Cerebellar nuclear complex (tissue), 1 donor: ENCODE measurements at places on chromosomes 7 and 10.

DNA sequence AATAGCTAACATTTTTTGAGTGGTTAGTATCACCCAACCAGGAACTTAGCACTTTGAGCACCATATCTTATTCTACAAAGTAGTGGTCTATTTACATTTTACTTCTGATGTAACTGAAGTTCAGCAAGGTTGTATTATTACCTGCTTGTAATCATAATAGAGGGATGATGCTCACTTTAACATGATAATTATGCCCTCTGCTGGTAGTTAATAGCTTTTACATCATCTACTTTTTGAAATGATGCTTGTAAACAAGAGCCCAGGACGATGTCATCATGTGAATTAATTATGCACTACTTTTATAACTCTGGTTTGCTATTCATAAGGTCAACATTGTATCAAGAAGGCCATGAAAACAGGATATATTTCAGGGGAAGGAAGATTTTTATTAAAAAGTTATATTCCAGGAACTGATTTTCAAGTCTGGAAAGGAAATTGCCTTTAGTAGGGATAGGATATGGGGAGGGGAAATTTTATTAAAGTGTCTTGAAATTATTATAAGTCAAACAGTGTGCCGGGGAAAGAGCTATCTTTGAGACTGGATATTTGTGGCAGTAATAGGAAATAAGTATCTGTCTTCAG is 80.3 kb upstream of the SCIN start:
- no peak for DNase-seq

GRCh38 chr7:148637094-148637493 is 46.5 kb downstream of the C7orf33 start:
- no peak for DNase-seq

- DNase-seq: no peak
Observed at GRCh38 chr10:62475551-62475950, 101.4 kb downstream of the ZNF365 start.

DNA sequence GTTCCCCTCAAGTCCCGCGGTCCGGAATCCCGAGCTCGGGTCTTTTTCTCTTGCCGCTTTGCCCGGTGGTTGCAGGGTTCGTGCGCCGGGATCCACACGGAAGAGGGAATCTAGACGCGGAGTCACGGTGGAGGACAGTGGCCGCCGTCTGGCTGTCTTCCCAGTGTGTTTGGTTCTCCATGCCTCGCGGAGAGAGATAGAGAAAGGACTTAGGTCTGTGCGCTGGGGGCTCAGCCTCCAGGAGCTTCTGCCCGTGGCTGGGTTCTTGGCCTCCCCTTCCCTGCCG is 1.6 kb downstream of the FFAR4 start:
- DNase-seq: no peak

DNA sequence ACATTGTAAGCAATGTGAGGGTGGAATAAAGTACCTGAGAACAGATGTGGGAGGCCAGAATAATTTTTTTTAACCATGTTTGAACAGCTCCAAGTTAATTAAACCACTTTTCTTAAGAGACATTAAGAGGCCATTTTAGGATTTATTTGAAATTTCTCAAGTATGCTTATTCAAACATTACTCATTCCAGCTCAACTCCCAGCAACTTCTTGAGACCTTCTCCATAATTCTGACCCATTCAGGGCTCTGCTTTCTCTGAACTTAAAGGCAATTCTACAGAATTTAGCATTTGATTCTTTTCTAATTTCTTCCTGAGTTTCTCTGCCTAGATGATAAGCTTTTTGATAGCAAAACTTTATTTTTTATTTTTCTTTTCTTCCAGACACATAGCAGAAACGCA is 314.5 kb downstream of the CAMK1D start:
- no peak for DNase-seq

- no peak for DNase-seq
Observed at GRCh38 chr10:126905776-126906703, 812 bp downstream of the DOCK1 start.

DNA sequence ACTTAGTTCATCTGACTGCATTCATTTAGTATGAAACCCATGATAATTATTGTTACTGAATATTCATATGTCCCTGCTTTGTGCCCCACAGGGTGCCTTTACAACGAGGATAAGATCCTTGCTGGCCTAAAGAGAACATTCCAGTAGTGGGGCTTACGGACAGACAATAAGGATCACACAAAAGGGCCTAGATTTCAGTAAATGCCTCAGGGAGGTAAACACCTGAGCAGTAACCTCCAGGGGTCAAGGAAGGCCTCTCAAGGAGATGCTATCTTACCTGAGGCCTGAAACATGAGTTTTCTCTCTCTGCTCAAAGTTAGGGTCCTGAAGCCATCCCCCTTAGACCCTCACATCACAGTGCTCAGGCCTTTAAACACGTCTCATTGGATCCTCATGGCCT is 228.7 kb downstream of the TCF7L2 start:
- DNase-seq: no peak

DNA sequence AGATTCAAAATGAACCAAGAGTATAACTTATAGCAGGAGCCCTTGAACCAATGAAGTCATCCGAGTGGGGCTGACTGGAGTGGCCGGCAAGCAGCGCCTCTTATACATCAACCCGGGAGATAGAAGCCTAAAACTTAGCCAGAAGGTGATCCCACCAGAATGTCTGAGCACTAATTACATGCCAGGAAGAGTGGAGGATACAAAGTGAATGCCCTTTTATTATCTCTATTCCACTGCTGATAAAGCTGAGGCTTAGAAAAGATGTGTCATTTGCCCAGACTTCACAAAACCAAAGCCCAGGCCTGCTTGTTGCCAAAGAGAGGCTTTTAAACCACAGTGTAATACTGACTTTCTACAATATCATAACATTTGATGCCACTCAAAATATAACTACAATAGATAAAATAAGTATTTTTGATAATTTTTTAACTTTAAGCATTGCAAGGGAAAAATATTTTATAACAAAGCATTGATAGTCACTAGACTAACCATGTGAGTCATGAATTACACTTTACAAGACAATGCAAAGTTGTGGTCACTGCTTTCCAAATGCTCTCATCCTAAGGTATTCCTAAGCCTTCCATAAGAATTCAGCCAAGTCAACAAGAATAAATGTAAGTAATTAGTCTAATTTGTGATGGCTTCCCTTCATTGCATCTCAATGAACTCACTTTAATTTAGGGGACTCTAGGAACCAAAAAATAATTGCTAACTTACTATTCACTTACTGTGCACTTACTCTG is 58.6 kb upstream of the ARID5B start:
- no peak for DNase-seq

DNA sequence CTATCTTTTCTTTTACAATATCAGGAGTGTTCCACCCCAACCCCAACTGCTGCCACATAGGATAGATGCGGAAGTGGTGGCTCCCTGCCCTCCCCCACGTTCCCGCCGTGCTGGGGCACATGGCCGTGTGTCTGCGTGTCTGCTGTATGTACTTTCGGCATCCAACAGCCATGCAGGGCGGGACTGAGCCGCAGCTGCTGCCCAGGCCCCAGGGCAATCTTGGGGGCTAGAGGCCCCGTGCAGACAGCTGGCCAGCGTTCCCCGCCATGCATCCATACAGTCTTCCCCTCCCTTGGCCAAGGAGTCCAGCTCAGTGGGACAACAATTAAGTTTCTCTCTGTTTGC is 162.7 kb downstream of the DGKB start:
- no peak for DNase-seq

- DNase-seq: no peak
Observed at GRCh38 chr7:91343996-91344629, 79.9 kb downstream of the FZD1 start.

DNA sequence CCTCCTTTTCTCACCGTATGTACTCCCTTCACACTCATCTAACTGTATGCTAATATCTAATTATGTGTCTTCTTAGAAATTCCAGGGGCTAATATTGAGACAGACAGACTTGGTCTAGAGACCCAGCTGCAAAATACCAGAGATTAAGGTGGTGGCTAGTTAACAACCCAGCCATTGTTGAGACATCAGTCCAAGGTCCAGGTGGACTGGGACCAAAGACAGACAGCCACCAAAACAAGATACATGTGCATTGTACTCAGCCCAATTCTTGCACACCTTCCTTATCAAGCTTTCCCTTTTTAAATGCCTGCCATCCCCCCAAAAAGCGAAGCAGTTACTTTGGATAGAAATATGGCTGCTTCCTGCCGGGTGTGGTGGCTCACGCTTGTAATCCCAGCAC is 43.3 kb upstream of the LRRN3 start:
- DNase-seq: no peak

DNA sequence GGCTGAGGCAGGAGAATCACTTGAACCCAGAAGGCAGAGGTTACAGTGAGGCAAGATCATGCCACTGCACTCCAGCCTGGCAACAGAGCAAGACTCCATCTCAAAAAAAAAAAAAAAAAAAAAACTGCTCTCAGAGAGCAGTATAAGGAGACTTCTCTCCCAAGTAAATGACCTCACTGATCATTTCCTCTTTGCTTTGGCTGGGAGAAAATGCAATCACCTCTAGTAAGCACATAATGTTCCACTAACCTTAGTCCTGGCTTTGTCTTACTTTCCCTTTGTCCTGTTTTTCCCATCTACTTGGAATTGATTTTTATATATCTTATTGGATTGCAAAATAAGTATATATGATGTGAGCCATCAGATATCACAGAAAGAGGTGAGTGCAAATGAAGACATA is 2.5 kb downstream of the SLC25A13 start:
- DNase-seq: no peak

GRCh38 chr7:134520130-134520529 is 7.2 kb upstream of the AKR1B10 start:
- DNase-seq: no peak

GRCh38 chr7:105185290-105186010 is 171.4 kb downstream of the KMT2E start:
- DNase-seq: no peak

- peak; percentile 43 for DNase-seq
Observed at GRCh38 chr10:102393411-102394078, 2.0 kb upstream of the NFKB2 start.

GRCh38 chr10:16777473-16778370 is 39.5 kb downstream of the RSU1 start:
- peak; percentile 68 for DNase-seq

GRCh38 chr7:53984776-53985175 is 557.4 kb upstream of the VSTM2A start:
- no peak for DNase-seq

DNA sequence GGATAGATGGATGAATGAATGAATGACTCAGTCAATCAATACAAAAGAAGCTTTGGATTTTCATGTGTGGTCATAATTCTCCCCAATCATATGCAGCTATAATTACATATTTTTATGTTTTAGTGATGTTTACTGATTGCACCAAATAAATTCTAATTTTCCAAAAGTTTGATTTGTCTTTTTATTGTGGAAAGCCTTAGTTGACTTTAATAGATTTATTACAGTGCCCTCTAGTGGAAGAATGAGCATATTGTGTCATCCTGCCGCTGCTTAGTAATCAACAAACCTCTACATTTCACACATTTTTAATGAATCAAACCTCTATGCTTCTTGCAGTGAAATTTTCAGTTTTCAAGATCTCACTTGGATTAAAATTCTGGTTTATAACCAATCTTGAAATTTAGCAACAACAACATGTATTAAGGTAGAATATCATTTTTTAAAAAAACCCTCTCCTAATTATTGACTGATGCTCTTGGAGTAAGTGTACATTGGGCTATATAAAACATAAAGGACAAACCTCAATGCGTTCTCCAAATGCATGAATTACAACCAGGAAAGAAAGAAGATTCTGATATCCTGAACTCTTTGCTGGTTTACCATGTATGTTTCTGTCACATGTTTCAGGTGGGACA is 55.6 kb upstream of the PNLIP start:
- no peak for DNase-seq

DNA sequence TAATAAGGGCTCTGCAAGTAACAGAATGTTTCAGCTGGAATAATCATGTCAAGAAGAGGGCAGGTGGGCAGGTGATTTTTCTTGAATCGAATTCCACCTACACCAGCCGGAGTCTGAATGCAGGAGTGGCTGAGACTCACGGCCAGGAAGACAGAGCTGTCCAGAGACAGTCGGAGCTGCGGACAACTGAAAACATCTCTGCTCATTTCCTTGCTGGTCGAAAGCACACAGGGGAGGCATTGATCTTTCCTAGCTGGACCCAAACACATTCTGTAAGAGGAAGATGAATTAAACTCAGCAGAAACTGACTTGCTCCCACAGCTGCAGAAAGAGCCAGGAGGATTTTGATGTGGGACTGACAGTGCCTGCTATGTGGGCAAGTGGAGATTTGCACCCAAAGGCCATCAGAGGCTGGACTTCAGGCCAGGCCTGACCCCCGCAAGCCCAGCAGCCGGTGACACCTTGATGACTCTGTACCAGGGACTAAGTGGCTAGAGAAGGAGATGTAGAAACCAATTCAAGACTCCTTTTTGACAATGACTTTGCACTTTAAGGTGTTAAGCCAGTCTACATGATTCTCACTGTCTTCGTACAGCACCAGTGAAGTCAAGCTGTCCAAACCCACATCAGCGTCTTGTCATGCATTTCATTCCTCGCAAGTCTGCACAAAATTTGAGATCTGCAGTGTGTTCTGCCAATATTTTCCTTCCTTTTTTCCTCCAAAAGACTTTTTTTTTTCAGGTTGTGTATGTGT is 169.4 kb downstream of the TEX36 start:
- no peak for DNase-seq

DNA sequence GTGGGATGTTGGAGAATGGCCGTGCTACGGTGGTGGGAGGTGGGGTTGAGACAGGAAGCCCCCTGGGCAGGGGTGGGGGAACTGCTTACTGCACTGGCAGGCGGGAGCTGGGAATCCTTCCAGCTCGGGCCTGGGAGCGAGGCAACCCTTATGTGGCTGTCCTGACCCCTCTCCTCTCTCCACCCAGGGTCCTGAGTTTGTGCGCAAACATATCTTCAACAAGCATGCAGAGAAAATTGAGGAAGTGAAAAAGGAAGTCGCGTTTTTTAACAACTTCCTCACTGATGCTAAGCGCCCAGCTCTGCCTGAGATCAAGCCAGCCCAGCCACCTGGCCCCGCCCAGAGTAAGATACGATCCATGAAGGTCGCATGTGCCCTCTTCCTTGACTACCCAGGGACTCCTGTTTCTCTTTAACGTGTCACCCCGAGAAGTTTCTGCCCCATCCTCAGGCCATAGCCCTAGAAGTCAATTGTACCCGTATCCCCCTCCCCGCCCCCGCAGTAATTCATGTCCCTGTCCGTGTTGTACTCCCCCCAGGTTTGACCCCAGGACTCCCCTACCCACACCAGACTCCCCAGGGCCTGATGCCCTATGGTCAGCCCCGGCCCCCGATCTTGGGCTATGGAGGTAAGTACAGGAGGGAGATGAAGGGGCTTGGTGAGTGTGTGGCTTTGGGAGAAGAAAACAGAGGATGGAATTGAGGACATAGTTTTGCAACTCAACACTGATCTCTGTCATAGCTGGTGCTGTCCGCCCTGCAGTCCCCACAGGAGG is 1.8 kb downstream of the UFSP1 start:
- DNase-seq: no peak

- DNase-seq: no peak
Observed at GRCh38 chr10:78712147-78712546, 356.6 kb upstream of the ZMIZ1 start.

- DNase-seq: no peak
Observed at GRCh38 chr7:3300651-3301448, at the start of gene SDK1. Gene SDK1, plus strand, starts transcription at chr7:3301252. Its CDS starts 335 bp downstream, at chr7:3301587.
